ENCODE measurements at places on chromosomes 5 and 9. TPM values are rescaled to one million over a fixed set of nuclear protein-coding genes. Genes with fewer than 3 reads are reported as not detected.

- DNase-seq, result no peak
Observed at GRCh38 chr5:120152472-120152871, 311.6 kb upstream of the PRR16 start.

- DNase-seq, result no peak
Observed at GRCh38 chr5:39132128-39132447, 57.9 kb upstream of the RICTOR start.

DNA sequence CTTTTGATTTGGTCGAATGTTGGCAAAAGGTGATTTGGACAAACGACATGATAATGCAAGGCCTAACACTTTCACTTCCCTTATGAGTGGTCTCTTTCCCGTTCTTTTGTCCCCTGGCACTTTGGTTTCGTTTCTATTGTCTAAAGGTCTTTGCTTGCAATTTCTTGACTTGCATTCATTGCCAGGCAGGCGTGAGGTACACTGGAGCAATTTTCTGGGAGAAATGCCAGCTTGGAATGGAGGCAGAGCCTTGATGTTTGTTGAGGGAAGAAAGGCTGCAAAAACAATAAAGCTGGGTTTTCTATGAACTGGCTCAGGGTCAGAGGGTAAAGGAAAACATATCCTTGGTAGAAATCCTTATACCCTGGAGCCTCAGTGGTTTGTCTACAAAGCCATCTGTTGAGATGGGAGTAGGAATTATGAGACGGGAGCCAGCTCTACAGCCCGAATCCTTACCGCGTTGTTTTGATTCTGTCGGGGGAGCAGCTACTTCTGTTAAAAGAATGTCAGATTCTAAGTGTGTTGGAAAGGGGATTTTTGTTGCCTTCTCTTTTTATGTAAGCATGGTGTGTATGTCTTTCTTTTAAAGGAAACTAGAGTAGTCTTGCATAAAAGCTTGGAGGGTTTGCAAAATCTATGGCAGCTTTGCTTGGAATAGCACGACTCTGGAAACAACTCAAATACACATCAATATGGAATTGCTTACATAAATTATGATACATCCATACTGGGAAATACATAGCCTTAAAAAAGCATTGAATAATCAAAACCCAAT is 158.9 kb downstream of the RMI1 start:
- DNase-seq, result no peak

DNA sequence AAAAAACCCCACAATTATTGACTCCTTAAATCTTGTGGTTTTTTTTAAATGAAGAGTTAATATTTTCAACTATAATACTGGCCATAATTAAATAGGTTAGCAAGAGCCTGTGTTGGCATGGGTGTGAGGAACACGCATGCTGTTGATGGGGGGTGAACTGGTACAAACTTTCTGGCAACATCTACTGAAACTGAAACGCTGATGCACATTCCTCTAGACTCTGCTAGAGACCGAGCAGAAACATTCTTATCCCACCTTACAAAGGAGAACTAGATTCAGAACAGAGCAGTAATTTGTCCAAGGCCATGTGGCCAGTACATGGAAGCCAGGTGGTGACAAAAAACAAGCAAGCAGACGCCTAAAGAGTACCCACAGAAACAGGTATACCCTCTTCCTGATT is 2.4 kb downstream of the BICD2 start:
- no peak for DNase-seq

DNA sequence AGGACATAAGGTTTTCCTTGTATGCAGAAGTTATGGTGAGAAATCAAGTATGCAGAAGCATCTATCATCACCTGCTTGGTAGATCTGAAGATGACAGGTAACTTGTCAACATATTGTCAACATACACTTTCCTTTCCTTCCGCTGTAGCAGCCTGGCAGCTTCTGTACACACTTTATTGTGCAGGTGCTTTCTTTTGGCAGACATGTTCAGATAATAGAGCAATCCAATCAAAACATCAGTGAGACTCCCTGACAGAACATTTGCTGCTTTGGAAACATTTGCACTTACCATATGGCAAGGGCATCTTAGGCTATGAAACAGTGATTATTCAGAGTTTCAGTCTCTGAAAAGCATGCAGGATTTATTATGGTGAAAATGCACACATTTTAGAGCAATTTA is 161.1 kb upstream of the CDH12 start:
- no peak for DNase-seq

DNA sequence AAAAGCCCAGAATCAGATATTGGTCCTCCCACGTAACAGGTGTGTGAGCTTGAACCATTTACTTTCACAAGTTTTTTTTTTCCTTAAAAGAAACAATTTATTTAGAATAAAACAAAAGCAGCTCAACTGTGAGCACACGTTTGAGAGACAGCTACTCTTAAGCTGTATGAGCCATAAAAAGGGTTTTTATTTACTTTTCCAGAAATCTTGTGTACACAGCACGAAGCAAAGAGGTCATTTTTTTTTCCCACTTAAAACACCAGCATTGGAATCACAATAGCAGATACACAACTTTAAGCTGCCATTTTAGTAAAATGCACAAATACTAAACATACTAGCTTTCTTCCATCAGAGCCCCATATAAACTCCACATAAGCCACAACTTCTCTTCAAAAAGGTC is 44.6 kb downstream of the JAKMIP2 start:
- no peak for DNase-seq

GRCh38 chr9:97060796-97061195 is 21.9 kb upstream of the CTSV start:
- DNase-seq, result no peak

DNA sequence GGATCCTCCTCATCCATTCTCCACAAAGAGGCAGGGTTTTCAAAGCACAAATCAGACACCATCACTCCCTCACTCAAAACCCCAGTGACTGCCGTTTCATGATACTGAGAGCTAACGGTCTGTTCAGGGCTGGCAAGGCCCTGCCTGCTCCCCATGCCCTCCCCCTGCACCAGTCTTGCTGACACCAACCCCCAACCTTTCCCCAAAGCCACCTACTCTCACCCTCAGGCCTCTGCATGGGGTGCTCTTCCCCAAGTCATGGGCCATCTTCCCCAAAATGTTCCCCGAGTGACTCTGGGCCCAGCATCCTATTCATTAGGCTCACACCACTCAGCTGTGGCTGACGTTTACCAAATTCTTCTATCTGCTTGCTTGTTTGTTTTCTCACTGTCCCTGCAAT is 21.7 kb upstream of the OLFM1 start:
- DNase-seq, result no peak

DNA sequence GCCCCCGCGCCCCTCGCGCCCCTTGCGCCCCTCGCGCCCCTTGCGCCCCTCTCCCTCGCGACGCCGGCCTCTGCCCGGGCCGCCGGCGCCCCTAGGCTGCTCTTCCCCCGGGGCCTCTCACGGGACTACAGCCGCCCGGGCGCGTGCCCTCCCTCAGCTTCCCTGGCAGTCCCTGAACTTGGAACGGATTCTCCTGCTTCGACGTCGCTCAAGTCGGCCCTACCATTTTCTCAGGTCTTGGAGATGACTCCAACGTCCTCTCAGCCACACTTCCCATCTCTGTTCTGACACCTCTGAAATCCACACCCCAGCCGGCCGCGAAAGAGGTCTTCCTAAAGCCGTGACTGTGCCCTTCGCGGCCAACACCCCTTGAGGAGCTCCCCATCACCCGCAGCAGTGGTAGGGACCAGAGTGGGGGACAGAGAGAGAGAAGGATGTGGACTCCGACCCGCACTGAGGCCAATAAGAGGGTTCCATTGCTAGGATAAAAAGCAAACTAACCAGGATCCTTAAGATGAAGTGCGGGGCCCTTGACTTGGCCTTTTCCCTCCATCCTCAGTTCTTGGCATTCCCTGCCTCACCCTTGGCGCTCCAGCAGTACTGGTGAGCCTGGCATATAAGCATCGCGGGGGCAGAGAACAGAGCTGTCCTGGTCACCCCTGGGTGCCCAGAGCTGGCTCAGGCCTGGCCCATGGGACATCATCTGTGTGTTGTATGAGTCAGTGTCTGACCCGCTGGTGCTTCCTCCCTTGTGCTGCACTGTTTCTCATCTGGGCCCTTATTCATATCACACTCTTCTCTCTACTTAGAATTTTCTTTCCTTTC is 38.6 kb upstream of the GARNL3 start:
- DNase-seq, result no peak

- no peak for DNase-seq
Observed at GRCh38 chr5:58497386-58497785, 6.2 kb downstream of the GAPT start.

The SPINK13 gene
- not detected for total RNA-seq

The PCDHA4 gene
- 9.7 TPM for total RNA-seq

The NSG2 gene
- total RNA-seq, result 0.22 TPM

The SV2C gene
- total RNA-seq, result 0.06 TPM

The SPINK14 gene
- not detected for total RNA-seq

The LCN9 gene
- 2.4 TPM for total RNA-seq
